Stomach (tissue), 19 donors: ENCODE measurements at places on chromosomes 7 and 10. TPM values are rescaled to one million over a fixed set of nuclear protein-coding genes. Genes with fewer than 3 reads are reported as not detected.

GRCh38 chr7:158683541-158683940 lies 21.1 kb downstream of the NCAPG2 start:
- DNase-seq = no peak

DNA sequence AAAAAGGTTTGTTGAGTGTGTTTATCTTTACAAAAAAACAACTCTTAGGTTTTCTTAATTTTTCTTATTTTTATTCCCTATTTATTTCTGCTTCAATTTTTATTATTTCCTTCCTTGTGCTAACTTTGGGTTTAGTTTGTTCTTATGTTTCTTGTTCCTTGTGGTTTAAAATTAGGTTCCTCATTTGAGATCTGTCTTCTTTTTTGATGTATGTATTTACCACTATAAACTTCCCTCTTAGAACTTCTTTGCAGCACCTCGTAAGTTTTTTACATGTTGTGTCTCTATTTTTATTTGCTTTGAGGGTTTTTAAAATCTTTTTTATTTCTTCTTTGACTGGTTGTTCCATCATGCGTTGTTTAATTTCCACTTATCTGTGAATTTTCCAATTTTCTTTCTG lies 1217.1 kb upstream of the CELF2 start:
- no peak for DNase-seq

- peak; percentile 48 for DNase-seq
These were observed at the start of gene LRRC4 for GRCh38 chr7:128030654-128031611. Gene LRRC4 (minus strand): TSS chr7:128031437. CDS start chr7:128030640, 797 bp downstream.

GRCh38 chr7:14275356-14275755 lies 285.9 kb upstream of the ETV1 start:
- DNase-seq = no peak

The SFTPA2 gene
- 594 TPM for total RNA-seq

GRCh38 chr7:14236834-14237233 lies 247.4 kb upstream of the ETV1 start:
- DNase-seq = no peak

The OPN4 gene
- not detected for total RNA-seq

DNA sequence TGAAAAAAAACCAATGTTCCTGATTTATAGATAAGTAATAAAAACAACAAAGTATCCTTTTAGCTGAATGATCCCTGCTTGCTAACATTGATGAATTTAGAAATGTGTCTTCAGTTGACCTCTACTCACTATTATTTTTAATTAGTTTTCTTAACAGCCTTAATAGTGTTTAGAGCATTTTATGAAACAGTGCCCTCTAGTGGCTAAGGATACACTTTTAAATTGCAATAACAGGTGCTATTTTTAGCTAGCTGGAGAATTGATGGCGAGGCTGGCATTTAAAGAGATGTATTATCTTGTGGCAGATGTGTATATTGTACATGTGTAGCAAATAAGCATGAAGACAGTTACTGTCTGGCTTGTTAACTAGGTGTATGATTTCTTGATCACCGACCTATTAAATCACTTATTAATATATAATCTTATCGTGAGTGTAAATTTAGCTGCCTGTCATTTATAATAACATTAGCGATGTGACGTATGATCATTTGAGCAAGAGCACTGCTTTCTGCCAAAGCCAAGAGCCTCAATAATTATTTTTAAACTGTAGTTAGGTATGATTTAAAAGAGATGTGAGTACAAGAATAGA lies 451.9 kb downstream of the DPP6 start:
- DNase-seq = peak; percentile 62

The RNF32 gene
- 4.7 TPM for total RNA-seq

DNA sequence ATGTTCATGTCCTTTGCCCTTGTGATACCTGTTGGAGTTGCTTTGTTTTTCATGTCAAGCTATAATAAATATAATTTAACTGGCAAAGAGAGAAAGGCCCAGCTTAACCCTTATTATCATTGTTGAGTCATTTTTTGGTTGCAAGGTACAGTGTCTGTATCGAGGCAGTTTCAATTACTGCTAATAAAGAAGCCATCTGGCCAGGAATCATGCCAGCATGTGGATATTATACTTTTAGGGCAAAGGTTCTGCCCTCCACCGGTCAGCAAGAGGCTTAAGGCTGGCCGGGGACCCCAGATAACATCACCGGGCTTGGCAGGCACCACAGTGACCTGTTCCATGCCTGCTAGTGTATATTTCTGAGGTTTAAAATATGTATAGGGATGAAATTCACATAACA lies 9.0 kb upstream of the CYP3A4 start:
- no peak for DNase-seq

DNA sequence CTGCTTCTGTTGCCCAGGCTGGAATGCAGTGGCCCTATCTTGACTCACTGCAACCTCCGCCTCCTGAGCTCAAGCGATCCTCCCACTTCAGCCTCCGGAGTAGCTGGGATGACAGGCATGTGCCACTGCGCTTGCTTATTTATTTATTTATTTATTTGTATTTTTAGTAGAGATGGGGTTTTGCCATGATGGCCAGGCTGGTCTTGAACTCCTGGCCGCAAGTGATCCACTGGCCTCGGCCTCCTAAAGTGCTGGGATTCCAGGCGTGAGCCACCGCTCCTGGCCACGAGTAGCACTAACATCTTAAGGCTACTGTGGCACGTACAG lies 70.9 kb downstream of the CARD11 start:
- no peak for DNase-seq

GRCh38 chr7:74051629-74052410 lies 23.8 kb downstream of the ELN start:
- peak; percentile 64 for DNase-seq

GRCh38 chr7:134444961-134445315 lies 14.0 kb downstream of the AKR1B1 start:
- no peak for DNase-seq

GRCh38 chr10:58516119-58516518 lies 3.4 kb downstream of the BICC1 start:
- no peak for DNase-seq

DNA sequence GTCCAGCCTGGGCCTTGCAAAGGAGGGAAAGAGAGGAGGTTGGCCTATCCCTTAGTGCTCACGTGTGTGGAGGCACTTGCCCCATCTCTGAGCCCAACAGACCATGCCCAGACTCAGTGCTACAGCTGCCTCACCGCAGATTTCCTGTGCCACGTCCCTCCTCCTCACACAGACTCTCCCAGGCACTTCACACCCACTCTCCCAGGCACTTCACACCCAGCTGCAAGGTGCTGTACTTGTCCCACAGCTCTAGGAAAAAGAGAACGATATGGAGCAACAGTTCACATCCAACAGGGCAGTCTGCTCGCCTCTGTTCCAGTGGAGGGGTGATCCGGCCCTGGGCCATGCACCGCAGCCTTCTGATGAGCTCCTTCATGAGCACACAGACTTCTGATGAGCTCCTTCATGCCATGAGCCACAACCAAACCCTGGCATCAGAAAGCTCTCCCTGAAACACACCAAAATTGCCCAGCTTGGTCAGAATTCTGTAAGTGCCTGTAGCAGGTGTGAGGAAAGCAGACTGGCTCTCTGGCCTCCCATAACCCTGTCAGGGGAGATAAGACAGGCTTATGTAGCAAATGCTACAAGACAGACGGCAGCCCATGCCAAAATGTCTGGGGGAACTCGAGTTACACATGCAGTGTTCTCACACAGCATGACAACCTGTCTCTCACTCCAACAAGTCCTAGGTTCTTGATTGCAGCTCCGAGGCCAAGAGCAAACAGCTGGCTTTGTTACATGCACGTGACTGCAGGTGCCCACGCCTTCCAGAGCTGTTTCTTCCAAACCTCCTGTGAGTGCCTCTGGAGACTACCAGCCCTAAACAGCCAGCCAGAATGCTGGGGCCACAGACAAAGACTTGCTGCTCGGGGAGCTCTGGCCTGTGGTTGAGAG lies 348.5 kb downstream of the GRID1 start:
- DNase-seq = no peak

The COMMD3 gene
- 13.0 TPM for total RNA-seq

The GPER1 gene
- total RNA-seq = 0.58 TPM

DNA sequence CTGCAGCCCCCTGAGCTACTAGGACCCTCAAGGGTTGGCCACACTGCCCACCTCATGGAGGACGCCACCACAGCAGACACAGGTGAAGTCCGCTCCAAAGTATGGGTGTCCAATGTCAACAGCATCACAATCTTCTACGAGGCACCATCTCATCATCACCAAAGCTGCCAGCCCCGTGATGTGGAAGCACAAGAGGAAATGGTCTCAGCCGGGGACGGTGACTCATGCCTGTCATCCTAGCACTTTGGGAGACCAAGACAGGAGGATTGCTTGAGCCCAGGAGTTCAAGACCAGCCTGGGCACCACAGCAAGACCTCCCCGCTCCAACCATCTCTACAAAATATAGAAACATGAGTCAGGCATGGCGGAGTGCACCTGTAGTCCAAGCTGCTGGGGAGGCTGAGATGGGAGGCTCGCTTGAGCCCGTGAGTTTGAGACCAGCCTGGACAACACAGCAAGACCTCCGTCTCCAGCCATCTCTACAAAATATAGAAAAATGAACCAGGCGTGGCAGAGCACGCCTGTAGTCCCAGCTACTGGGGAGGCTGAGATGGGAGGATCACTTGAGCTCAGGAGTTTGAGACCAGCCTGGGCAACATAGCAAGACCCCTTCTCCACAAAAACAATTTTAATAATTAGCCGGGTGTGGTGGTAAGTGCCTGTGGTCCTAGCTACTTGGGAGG lies 48.8 kb upstream of the MYL10 start:
- DNase-seq = no peak

The MLXIPL gene
- total RNA-seq = 4.4 TPM

The KNDC1 gene
- total RNA-seq = 1.7 TPM

DNA sequence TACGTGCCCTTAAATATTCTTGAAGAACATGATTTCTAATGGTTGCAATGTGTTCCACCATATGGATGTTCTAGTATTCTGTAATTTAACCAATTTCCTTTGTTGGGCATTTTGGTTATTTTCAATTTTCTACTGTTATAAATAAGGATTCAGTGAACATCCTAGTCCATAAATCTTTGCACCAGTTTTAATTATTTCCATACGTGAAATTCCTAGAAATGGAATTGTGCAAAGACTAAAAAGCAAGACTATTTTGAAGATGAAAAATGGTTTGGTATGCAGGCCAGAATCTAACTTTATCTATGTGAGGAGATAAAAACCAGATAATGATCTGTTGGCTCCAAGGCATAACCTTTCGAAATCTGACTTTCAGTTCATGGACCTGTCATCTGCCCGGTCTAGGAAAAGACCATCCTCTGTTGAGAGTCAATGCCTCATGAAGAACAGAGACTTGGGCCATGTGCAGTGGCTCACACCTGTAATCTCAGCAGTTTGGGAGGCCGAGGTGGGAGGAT lies 633.2 kb upstream of the NRP1 start:
- no peak for DNase-seq

The PAPOLB gene
- not detected for total RNA-seq

DNA sequence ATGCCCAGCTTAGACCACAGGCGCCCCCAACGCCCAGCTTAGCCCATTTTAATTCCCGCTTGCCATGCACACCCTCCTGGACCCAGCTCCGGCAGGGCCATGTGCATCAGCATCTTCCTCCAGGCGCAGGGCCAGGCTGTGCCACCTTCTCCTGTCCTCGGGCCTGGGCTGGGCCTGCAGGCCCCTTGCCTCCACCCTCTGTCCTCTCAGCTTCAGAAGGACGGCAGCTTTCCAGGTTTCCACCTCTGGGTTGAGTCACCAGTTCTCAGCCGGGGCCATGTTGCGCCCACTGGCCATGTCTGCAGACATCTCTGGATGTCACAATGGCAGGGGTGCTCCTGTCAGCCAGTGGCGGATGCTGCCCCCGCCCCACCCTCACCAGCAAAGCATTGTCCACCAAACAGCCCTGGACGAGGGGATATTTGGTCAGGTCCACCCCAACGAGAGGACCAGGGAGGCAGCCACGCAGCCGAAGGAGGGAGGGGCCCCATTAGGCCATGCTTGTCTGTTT lies 59.1 kb upstream of the NKX6-2 start:
- DNase-seq = no peak

The PTPRN2 gene
- 66.3 TPM for total RNA-seq

DNA sequence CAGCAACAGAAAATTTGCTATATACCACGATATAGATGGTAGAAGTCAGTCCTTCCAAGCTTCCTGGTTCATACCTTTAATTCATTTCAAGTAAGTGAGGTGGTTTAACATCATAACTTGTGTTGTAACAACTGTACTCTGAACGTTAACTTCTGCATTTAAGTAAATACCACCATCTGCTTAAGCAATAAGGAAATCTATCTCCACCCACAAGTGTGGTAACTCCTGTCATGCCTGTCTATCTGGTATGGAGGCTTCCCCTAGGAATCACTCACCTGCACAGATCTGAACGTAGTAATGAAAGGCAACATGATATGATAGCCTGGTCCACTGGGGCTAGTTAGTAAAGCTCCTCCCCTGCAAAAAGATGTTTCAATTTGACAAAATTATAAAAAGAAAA lies 2.3 kb downstream of the ERLIN1 start:
- no peak for DNase-seq

DNA sequence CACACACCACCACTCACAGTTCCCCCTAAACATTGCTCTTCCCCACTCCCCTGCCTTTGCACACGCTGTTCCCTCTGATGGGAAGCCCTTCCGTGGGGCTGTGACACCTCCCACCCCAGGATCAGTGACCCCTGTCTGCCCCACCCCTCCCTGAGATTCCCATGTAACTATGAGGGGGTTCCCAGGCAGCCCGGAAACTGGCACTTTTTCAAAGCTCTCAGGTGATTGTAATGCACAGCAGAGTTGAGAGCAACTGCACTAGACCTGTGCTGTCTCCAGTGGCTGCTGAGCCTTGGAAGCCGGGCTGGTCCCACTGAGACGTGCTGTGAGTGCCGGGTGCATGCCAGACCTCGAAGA lies 29.8 kb downstream of the GPRIN2 start:
- peak; percentile 39 for DNase-seq
